Stimulated activated CD4-positive, alpha-beta T cell treated with anti-CD3 and anti-CD28 coated beads, Interleukin-4, amount 100 ng/mL, for 1 hour (primary cell): ENCODE measurements at places on chromosomes 2 and 18.

DNA sequence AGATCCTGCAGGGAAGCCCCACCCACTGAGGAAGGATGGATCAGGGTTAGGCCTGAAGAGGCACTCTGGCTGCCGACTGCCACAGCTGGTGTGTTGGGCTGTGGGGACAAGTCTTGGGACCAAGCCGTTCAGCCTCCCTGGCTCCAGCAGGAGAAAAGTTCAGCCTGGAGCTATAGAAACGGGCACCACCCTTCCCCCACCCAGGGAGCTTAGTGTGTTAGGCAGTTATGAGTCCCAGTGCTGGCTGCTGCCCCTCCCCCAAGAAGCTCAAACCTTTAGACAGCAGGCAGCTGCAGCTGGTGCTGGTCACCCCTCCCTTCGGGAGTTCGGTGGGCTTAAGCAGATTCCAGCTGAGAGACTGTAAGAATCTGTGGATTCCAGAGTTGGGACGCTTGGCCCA, 447.1 kb upstream of the HS6ST1 start:
- DNase-seq = no peak

DNA sequence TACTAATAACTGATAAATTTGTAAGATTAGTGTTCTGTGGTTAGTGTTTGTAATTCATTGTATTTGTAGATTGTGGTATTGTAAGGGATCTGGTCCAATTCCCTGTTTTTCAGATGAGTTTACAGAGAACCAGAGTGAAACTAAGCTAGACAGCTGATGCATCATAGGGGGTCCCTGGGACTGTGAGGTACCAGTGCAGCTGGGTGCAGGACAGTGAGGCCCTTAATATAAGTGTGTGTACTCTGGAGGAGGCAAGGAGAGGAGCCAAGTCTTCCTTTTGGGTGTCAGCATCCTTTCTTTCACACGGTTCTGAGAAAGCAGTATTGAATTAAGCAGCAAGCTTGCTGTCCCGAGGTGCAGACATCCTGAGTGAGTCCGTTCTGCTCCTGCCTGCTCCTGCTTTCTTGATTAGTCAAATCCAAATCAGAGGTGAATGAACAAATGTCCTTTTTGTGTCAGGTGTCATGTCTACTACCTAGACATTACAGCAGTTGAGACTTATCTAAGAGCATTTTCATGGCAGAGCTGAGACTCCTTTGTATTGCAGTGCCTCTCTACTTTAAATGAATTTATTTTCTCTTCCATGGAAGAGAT, 194.9 kb downstream of the MCFD2 start:
- no peak for DNase-seq

DNA sequence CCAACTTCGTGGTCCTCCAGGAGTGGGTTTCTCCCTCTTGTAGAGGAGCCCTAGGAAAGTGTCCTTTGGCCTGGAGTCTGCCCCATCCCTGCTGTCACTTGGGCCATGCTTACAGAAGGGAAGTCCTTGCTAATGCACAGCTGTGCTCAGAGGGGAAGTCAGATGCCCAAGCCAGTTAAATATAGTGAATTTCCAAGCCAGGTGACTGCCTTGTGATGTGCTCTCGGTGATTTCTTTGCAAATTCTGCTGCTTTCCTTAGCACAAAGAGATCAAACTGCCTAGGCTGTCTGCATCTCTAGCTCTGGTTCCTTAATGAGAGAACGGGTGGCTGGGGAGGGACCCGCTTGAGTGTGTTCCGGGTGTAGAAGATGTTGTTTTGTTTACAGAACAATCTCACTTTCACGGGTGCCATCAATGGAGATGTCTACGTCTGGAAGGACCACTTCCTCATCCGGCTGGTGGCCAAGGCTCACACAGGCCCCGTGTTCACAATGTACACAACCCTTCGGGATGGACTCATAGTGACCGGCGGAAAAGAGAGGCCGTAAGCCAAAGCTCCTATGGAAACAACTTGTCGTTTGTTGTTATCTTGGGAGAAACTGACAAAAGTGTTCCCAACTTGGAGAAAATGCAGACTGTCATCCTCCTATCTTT, 91.4 kb downstream of the RTN4 start:
- no peak for DNase-seq

- DNase-seq = no peak
Measured at GRCh38 chr18:68284236-68284780, 430.6 kb downstream of the TMX3 start.

DNA sequence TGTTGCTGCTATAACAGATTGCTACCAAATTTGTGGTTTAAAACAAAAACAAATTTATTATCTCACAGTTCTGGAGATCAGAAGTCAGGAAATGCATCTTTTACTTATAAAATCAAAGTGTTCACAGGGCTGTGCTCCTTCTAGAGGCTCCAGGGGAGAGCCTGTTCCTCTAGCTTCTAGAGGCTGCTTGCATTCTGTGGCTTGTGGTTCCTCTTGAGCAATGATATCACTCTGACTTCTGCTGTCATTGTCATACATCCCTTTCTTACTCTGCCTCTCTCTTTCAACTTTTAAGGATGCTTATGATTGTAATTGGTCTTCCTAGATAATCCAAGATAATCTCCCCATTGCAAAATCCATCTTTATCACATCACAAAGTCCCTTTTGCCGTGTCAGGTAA, 6.1 kb upstream of the DCC start:
- DNase-seq = no peak

DNA sequence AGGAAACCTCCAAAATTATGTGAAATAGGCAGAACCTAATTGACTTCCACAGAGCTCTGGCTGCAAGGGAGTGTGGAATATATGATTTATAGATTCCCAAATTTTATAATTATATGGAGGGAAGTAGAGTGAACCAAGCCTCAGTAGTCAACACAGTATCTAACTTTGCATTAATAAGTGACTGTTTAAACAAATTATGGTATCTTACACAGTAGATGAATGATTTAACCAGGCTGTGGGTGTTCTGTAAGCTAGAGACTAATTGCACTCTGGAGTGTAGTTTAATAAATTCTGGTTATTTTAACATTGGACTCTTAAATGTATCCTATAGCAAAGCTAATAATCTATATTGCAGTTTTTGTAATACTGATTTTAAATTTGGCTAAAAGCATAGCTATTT, 183.5 kb downstream of the KIAA1328 start:
- no peak for DNase-seq

DNA sequence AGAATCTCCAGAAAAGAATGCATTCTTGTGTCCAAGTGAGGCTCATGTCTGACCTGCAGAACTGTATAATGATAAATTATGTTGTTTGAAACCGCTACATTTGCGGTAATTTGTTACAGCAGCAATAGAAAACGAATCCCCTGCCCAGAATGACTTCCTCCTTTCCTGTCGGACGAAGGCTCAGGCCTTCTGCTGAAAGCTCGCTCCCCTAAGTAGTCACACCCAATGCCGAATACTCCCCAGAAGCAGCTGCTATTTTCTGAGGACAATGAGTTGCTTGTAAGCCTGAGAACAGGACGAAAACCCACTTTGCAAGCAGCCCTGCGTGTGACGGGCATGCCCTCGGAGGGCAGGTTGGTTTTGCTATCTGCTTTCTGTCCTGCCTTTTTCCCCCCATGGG, 27.7 kb upstream of the PTPN4 start:
- DNase-seq = no peak

- DNase-seq = no peak
Measured at GRCh38 chr2:44191739-44192138, 23.1 kb downstream of the PPM1B start.

DNA sequence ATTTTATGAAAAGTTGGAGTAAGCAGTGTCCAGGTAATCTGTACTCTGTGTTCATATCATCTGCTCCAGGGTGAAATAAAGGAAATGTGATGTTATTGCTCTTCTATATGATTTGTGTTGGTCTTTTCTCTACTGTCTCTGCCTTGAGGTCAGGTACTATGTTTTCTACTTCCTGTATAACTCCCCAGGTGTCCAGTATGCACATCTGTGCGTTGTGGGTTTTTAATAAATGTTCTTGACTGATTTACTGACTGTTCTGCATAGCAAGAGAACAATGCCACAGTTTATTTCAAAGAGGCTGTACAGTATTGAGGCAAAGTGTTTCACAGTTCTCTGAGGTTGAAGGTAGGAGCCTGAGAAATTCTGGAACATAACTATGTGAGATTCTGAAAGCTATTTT, 89.7 kb downstream of the BABAM2 start:
- DNase-seq = no peak

DNA sequence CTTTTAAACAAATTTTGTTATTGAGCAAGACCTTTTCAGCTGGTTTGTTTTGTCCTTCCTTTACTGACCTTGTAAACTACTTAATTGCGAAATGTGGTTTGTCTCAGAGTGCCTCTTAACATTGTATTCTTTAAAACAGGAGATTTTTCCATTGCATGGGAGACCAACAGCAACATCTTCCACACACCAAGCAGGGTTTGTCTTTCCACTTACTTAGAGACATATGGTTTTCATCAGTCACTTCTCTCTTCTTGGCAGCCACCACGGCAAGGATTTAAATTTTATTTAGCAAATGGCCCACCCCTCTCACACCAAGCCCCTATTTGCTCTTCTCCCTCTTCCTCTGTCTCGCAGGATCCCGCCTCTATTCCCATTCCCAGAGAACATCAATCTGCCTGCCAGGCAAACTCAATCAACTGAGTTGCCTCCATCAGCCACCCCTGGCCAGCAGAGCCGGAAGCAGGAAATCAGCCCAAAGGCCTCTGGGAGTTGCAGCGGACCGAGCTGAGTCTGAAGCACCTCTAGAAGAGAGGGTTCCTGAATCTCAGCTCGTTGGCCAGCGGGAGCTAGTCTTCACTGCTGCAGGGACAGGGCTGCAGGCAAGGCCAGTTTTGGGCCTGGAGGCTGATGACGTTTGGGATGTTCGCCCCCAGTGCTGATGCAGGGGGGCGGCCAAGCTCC, 11.3 kb upstream of the CIB4 start:
- no peak for DNase-seq

DNA sequence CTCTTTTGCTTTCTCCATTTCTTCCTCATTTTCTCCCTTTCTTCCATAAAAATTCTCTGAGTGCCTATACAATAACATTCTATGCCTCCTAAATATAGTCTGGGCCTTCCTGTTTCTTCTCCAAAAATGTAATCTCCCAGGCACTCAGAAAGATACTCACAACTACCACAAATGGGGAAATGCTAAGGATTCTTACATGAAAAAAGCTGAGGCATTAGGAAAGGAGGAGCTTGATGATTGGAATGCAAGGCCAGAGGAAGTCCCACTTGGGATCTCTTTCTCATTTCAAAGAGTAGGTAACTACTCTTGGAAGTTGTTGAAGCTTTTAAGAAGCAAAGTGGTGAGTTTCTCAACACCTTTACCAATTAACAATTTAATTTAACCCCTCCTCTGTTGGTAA, 3.4 kb downstream of the VSNL1 start:
- no peak for DNase-seq

GRCh38 chr2:46353509-46353908, 56.3 kb downstream of the EPAS1 start:
- DNase-seq = no peak

GRCh38 chr18:55228191-55228590, 268.9 kb upstream of the CCDC68 start:
- DNase-seq = no peak

DNA sequence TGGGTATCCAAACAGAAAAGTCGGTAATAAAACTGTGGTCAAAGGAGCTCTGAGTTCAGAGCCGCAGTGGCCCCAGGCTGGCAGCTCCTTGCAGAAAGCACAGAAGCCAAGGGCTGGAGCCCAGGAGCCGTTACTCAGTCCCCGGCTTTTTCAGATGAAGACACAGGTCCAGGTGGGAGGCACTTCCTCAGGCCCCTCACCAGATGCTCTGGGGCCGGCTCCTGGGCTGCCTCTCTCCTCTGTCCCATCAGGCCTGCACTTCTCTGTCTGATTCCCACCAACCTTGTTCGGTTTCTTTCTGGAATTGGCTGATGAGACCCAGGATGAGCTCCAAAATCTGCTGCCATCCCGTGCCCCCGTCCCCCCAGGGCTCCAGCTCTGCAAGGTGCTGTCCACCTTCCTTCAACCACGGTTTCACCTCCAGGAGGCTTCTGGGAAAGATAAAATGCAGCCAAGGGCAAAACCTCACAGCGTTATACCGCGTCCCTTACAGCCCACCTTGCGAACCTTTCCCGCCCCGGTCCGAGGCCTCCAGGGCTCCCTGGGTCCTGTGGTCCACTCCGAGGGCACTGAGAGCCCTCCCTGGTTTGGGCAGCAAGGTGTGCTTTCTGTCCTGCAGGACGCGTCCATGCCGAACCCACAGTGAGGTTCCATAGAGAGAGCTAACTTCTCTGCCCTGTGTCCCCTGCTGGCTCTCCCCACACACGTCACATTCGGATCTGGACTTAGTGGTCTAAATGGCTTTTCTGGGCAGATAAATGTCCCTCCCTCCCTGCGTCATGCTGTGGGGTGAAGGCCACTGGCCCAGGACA, 102.9 kb downstream of the TPO start:
- DNase-seq = no peak

DNA sequence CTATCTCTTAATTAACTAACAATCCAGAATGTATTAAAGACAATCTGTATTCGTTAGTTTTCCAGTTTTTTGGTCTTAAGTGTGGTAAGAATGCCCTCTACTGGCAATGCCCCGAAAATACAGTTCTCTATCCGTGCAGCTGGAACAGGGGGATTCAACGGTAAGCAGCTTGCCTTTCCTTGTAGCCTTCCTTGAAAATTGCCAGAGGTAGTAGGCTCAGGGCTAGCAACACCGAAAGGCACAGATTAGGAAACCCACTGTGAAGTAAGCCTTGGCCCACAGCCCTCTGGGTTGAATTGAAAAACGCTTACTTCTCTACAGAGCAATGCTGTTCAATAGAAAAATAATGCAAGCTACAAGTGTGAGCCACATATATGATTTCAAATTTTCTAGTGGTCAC, 17.1 kb upstream of the VPS4B start:
- peak; percentile 15 for DNase-seq

DNA sequence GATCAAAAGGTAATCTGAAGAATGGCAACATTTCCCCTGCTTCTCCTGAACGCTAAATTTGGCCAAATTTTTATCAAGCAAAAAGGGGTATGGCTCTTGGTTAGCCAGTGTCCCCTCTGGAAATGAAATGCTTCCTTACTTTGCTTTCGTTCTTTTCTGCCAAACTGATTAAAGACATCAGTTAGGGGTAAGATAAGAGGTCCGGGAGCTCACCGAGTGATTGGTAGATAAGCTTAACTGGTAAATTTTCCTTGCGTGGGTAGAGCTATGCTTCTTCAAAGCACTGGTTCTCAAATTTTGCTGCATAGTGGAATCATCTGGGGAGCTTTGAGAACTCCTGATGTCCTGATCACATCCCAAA, 62.7 kb upstream of the MAPRE2 start:
- DNase-seq = no peak

- DNase-seq = no peak
Measured at GRCh38 chr2:134461511-134461910, 207.6 kb downstream of the MGAT5 start.
